ENCODE measurements at places on chromosomes 16 and 17. TPM values are rescaled to one million over a fixed set of nuclear protein-coding genes. Genes with fewer than 3 reads are reported as not detected.

- peaks cover 59% of the 10 kb centered on the region for H3K27me3 ChIP-seq
- H3K36me3 ChIP-seq, result no peaks in the 10 kb centered on the region
- DNase-seq, result no peak
These were observed 24.0 kb upstream of the PHB1 start for GRCh38 chr17:49438436-49439278.

- H3K27me3 ChIP-seq, result peaks cover 3% of the 10 kb centered on the region
- no peak overlapping the region for H3K4me3 ChIP-seq
- peaks cover 10% of the 10 kb centered on the region for H3K36me3 ChIP-seq
- DNase-seq, result peak; percentile 85
- peaks cover 28% of the 10 kb centered on the region for H3K4me1 ChIP-seq
These were observed 17.9 kb downstream of the GOSR2 start for GRCh38 chr17:46940692-46941404.

DNA sequence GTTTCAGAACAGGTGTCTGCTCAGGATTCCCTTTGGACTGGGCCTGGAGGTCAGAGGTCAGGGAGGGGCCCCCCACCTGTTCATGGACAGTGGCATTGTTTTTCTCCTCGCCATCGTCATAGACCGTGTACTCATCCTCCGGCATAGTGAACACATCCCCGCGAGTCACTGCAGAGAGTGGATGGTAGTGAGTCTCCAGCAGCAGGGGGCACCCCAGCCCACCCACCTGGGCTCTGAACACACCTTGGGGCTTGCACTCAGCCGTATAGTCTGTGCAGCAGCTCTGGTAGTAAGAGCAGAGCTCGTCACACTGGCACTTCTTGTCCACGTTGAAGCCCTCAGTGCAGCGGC lies 448 bp downstream of the VTN start:
- DNase-seq, result no peak
- H3K36me3 ChIP-seq, result peaks cover 4% of the 10 kb centered on the region
- H3K27ac ChIP-seq, result peak overlapping the region; percentile 91
- peak overlapping the region; percentile 79 for H3K4me3 ChIP-seq
- peaks cover 28% of the 10 kb centered on the region for H3K4me1 ChIP-seq

DNA sequence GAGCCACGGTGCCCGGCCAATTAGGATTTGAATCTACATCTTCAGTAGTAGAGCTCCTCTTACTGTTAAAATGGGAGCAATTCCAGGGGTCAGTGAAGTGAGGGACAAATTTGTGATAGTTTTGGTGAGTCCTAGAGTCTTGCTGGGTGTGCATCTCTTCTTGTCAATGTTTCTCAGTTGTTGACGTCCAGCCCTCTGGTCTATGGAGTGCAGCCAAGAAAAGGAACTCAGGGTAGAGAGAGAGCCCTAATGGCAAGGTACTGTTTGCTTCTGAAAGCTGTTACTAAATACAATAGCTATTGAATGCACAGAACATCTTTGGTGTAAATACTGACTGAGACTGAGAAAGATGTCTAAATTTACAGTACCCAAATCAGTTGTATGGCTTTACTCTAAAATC lies 282.5 kb upstream of the SALL1 start:
- H3K4me3 ChIP-seq, result no peak overlapping the region
- peaks cover 17% of the 10 kb centered on the region for H3K27me3 ChIP-seq
- H3K4me1 ChIP-seq, result peaks cover 12% of the 10 kb centered on the region
- DNase-seq, result no peak
- no peaks in the 10 kb centered on the region for H3K36me3 ChIP-seq

DNA sequence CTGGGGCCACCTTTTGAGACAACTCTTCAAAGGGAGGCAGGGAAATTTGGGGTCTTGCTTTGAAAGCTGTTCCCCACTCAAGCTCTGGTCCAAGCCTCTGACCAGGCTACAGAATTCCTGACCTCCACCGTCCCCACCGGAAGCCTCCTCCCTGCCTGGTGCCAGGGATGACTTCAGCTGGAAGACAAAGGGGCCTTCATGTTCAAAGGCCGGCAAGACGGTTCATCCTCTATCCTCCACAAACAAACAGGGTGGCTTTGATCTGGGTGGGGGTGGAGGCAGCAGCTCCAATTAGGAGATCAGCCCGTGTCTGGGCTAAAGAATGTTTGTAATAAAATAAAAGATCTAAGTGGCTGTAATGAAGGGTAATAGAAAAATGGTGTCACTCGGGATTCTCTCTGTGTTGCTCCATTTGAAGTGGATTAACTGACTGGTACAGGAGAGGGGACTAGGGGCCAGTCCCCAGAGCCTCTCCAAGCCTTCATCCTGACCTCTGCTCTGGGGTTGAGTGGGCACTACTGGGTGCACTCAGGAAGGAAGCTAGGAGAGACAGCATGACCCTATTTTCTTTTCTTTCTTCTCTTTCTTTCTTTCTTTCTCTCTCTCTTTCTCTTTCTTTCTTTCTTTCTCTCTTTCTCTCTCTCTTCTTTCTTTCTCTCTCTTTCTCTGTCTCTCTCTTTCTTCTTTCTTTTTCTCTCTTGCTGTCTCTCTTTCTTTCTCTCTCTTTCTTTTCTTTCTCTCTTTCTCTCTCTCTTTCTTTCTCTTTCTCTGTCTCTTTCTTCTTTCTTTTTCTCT lies 27.5 kb upstream of the NKD1 start:
- no peaks in the 10 kb centered on the region for H3K27me3 ChIP-seq
- H3K36me3 ChIP-seq, result no peaks in the 10 kb centered on the region
- H3K4me3 ChIP-seq, result no peak overlapping the region
- peaks cover 6% of the 10 kb centered on the region for H3K4me1 ChIP-seq
- peak; percentile 10 for DNase-seq

DNA sequence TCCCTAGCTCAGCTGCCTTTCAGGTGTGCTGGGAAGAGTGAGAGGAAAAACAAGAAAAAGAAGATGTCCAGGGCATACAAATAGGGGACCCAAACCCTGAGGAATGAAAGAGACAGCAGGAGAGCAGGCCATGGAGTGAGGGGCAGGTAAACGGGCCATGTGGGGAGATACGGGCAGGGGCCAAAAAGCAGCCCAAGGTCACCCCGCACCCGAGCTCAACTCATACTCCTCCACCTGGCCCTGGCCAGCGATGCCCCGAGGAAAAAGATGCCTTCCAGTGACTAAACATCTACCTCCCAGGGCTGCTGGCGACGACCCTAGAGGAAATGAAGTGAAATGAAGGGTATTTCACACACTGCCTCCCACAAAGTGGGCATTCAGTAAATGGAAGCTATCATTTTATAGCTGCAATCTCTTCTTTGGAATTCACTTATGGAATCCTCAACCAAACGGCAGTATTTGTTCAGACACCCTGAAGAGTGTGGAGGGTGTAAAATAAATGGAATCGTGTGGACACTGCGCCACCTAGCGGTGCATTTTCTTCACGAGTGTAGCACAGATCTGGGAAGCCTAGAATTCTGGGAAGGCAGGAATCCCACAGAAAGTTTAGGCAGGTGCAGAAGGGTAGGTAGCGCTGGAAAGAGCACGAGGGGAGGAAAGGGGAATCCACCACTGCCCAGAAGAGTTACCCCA lies 14.9 kb downstream of the ELAC2 start:
- peaks cover 5% of the 10 kb centered on the region for H3K36me3 ChIP-seq
- H3K4me1 ChIP-seq, result no peaks in the 10 kb centered on the region
- no peak overlapping the region for H3K27ac ChIP-seq
- no peaks in the 10 kb centered on the region for H3K27me3 ChIP-seq
- no peak overlapping the region for H3K4me3 ChIP-seq
- DNase-seq, result peak; percentile 83

DNA sequence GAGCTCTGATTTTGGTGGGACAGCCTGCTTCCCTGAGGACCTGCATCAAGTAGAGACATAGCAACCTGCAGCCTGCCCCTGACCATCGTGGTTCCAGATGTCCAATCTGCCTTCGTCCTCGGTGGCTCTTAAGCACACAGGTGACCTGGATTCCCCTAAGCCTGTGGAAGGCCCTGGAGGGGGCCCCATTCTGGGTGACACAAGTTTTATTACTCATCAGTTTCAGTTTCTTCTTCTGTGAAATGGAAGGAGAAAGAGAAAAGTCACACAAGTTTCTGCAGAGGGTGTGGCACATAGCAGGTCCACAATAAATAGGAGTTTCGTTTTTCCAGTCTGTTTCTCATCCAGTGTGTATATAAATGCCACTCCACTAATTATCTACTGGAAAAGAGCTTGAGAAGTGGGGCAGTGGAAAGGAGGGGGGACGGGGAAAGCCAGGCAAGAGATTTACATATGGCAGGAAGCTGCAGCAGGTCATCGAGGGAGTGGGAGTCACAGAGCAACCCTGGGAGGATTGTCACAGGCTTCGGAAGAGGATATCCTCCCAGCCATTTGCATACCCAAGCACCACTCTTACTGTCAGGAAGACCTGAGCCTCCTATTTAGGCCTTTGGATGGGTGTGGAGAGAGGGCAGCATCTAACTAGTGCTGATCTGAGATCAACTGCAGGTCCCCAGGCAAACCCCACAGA lies 10.0 kb upstream of the NOS2 start:
- H3K4me1 ChIP-seq, result peaks cover 6% of the 10 kb centered on the region
- DNase-seq, result no peak
- peak overlapping the region; percentile 72 for H3K27ac ChIP-seq
- peaks cover 4% of the 10 kb centered on the region for H3K27me3 ChIP-seq

- peak overlapping the region; percentile 20 for H3K4me3 ChIP-seq
- H3K36me3 ChIP-seq, result peaks cover 9% of the 10 kb centered on the region
- no peaks in the 10 kb centered on the region for H3K27me3 ChIP-seq
- H3K27ac ChIP-seq, result peak overlapping the region; percentile 91
- no peak for DNase-seq
These were observed 41.5 kb downstream of the TK2 start for GRCh38 chr16:66508248-66508913.

GRCh38 chr17:5976251-5976650 lies 93.9 kb upstream of the WSCD1 start:
- DNase-seq, result no peak
- no peak overlapping the region for H3K4me3 ChIP-seq
- no peak overlapping the region for H3K27ac ChIP-seq
- peaks cover 33% of the 10 kb centered on the region for H3K27me3 ChIP-seq
- no peaks in the 10 kb centered on the region for H3K36me3 ChIP-seq

- H3K27me3 ChIP-seq, result peaks cover 7% of the 10 kb centered on the region
- H3K27ac ChIP-seq, result no peak overlapping the region
- peaks cover 3% of the 10 kb centered on the region for H3K36me3 ChIP-seq
- H3K4me1 ChIP-seq, result peaks cover 7% of the 10 kb centered on the region
These were observed 28.6 kb downstream of the WSCD1 start for GRCh38 chr17:6098823-6099180.

DNA sequence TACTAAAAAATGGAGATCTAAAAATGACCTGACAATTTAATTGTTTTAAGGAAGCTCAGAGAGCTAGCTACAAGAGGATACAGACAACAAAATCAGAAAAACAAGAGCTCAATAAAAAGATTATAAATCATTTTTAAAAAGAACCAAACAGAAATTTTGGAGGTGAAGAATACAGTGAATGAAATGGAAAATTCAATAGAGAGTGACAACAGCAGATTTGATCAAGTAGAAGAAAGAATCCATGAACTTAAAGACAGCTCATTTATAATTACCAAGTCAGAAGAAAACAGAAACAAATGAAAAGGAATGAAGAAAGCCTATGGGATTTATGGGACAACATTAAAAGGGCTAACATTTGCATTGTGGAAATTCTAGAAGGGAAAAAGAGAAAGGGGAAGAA lies 136.6 kb upstream of the CACNG5 start:
- H3K27ac ChIP-seq, result no peak overlapping the region
- no peak for DNase-seq
- H3K27me3 ChIP-seq, result no peaks in the 10 kb centered on the region
- no peak overlapping the region for H3K4me3 ChIP-seq
- H3K36me3 ChIP-seq, result no peaks in the 10 kb centered on the region

DNA sequence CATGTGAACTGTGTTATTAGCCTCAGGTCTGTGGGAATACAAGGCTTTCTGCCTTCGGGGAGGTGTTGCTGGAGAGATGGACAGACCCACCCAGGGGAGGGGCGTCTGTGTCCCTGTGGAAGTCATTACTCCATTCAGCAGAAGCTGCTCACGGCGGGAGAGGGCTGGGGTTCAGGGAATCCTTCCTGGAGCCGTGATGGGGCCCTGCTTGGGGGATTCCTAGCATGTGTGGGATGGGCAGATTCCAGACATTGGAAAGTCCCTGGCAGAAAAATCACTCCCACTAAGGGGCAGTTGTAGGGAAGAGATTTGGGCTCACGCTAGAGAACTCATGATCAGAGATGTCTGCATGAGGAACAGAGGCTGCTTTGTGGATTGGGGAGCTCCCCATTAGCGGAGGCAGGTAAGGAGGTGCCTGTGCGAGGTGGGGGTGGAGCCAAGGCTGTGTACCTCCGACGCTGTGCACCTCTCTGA lies 56.3 kb upstream of the IL34 start:
- H3K27ac ChIP-seq, result peak overlapping the region; percentile 47
- no peak for DNase-seq
- peaks cover 11% of the 10 kb centered on the region for H3K4me1 ChIP-seq
- H3K36me3 ChIP-seq, result no peaks in the 10 kb centered on the region
- no peaks in the 10 kb centered on the region for H3K27me3 ChIP-seq
- peak overlapping the region; percentile 28 for H3K4me3 ChIP-seq

GRCh38 chr17:75308732-75309629 lies 19.7 kb upstream of the SLC25A19 start:
- no peak for DNase-seq
- H3K27me3 ChIP-seq, result no peaks in the 10 kb centered on the region
- no peaks in the 10 kb centered on the region for H3K36me3 ChIP-seq
- H3K4me1 ChIP-seq, result peaks cover 7% of the 10 kb centered on the region

GRCh38 chr17:14725729-14726128 lies 424.8 kb downstream of the HS3ST3B1 start:
- no peaks in the 10 kb centered on the region for H3K4me1 ChIP-seq
- no peaks in the 10 kb centered on the region for H3K36me3 ChIP-seq
- DNase-seq, result no peak
- no peak overlapping the region for H3K4me3 ChIP-seq
- no peak overlapping the region for H3K27ac ChIP-seq

GRCh38 chr17:56624912-56625311 lies 31.4 kb downstream of the NOG start:
- H3K4me1 ChIP-seq, result peaks cover 6% of the 10 kb centered on the region
- DNase-seq, result no peak
- no peak overlapping the region for H3K27ac ChIP-seq

Gene HIGD1B
- total RNA-seq, result not detected

Gene TMEM238L
- total RNA-seq, result not detected

Gene DNAI2
- total RNA-seq, result 0.87 TPM

Gene EPOP
- total RNA-seq, result 11.0 TPM

Gene SRCAP
- total RNA-seq, result 62.8 TPM

Gene YBX2
- 7.0 TPM for total RNA-seq

Gene INCA1
- 0.86 TPM for total RNA-seq

Gene RNF167
- total RNA-seq, result 132 TPM

Gene CD300E
- not detected for total RNA-seq

Gene GLTPD2
- 4.7 TPM for total RNA-seq

Gene GLYR1
- total RNA-seq, result 126 TPM

Gene TMEM114
- total RNA-seq, result not detected

Gene GP1BA
- total RNA-seq, result not detected
